ENCODE measurements at places on chromosomes 12 and 14.

DNA sequence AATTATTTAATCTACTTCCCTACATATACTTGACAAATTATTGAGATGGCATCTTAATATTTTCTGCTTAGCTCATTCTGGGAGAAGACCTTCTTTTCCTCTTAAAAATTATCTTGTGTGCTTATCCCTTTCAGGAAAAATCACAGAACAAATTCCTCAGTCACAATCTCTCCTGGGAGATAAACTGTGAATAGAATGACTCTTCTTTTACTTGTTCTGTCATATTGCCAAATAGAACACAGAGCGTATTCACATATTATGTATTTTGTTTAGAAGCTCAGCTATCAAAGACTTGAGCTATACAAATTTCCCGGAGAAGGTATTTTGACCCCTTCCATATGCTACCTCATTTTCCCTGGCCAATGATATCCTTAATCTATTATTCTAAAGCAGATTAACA lies 146.7 kb downstream of the TMEM117 start:
- no peak for DNase-seq

DNA sequence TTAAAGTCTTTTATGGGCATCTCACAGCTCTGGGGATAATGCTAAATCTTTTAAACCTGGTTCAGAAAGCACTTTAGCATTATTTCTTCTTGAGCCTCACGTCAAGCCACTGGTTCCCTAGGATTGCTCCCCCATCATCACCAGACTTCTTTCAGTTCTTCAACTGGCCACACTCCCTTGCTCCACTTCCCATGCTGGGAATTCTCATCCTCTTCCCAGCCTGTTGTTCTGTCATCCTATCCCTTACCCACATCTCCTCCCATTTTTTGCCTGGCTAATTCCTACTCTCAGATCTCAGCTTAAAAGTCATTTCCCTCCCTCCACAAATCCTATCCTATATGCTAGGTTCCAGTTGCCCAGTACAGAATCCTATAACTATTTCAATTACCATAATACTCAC lies 14.4 kb downstream of the FERMT2 start:
- no peak for DNase-seq

DNA sequence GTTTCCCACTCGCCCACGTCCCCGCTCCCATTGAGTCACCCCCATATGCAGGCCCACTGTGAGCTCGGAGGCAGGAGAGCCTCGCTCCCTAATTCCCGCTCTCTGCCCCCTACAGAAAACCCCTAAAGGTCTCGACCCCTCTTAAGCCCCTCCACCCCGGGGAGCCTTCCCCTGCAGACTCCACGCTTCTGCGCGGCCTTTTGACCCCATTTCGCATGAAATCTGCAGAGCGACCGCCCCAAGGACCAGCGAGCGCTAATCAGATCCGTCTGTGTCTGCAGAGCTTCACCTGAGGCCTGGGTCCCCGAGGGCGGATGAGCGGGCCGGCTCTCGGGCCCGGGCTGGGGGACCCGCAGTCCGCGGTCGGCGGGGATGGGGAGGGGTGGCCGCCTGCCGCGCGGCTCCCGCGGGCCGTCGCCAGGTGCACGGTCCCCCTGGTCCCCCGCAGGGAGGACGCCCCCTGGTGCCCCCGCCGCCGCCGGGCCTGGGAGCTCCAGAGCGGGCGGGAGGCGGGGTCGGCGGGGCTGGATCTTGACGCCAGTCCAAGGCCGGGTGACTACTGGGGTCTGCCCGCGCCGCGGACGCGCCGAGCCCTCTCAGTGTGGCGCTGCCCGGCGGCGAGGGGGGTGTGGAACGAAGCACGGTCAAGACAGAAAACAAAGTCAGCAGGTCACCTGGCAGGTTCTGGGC lies 10.1 kb downstream of the BMP4 start:
- no peak for DNase-seq

- DNase-seq = no peak
These were observed 41.9 kb downstream of the VDR start for GRCh38 chr12:47862881-47863280.

- no peak for DNase-seq
These were observed 18.5 kb downstream of the ANHX start for GRCh38 chr12:133217219-133217618.

- no peak for DNase-seq
These were observed 4.9 kb downstream of the PTGDR start for GRCh38 chr14:52272375-52272774.

DNA sequence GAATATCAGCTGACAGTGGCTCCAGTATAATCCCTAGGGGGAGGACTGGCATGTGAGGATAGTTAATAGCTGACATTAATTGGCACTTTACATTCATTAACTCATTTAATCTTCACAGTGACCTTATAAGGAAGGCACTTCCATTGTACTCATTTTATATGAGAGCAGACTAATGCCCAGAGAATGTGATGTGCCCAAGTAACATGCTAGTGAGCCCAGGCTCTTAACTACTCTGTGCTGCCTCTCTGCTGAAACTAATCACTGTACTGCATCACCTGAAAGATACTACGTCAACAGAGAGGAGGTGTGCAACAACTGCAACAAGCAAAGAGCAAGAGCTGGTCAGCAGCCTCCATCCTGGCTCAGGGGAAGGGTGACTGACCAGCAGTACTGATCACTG lies 40.1 kb downstream of the GALNT4 start:
- no peak for DNase-seq

DNA sequence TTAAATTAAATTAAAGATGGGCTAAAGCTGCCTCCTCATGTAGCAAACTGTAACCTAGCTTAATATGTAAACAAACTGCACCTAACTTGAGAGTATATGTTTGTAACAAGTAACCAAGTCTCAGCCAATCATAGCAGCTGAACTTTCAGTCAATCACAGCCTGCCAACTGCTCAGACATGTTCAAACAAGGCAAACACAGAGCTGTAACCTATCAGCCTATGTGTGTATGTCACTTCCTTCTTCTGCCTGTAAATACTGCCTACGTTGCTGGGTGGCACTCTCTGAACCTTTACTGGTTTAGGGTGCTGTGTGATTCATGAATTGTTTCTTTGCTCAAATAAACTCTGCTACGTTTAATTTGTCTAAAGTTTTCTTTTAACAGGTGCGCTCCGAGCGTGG lies 2.9 kb downstream of the SERPINA6 start:
- no peak for DNase-seq

DNA sequence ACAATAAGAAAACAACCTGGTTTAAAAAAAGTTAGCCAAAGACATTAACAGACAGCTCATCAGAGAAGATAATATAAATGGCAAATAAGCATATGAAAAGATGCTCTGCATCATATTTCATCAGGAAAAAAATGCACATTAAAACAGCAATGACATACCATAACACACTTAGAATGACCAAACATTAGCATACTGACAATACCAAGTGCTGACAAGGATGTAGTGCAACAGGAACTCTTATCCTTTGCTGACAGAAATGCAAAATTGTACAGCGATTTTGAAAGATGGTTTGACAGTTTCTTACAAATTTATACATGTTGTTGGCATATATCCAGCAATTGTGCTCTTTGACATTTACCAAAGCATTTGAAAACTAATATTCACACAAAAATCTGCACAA lies 573.0 kb downstream of the FSCB start:
- DNase-seq = no peak

- no peak for DNase-seq
These were observed 136.5 kb upstream of the MYL2 start for GRCh38 chr12:111056618-111057521.

- DNase-seq = no peak
These were observed 5.6 kb upstream of the JAG2 start for GRCh38 chr14:105173901-105174894.

GRCh38 chr12:28771968-28772367 lies 377.1 kb upstream of the FAR2 start:
- no peak for DNase-seq

GRCh38 chr12:14514154-14514842 lies 53.4 kb downstream of the PLBD1 start:
- DNase-seq = no peak

- no peak for DNase-seq
These were observed 64.7 kb downstream of the GPR65 start for GRCh38 chr14:88069677-88070076.

- no peak for DNase-seq
These were observed 1337.4 kb downstream of the FSCB start for GRCh38 chr14:43169722-43170121.

DNA sequence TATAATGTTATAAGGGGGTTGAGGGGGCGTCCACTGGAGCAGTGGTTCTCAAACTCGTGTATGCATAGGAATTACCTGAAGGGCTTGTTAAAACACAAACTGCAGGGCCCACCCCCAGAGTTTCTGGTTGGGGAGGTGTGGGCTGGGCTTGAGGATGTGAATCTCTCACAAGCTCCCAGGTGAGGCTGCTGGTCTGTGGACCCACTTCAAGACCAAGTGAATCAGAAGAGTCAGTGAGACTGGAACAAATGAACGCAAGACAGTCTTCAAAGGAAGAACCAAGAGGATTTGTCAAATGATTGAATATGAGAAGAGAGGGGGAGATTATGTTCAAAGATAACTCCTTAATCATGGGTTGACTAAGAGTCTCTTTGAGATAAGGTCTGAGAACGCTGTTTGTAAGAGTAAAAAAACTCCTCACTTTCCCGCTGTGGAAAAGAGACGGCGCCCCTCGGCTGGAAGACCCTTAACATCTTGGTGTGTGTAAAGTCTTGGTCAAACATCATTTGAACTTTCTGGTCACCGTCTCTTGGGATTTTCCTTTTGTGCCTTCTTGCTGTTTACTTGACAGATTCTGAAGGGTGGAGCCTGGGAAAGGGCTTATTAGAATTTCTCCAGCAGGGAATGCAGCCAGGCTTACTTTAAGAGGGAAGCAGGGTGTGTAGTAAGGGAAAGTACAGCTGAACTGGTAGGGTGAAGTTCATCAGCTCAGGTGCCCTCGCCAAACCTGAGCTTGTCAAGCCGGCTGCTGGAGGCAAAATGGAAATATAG lies 5.3 kb upstream of the FOXN3 start:
- no peak for DNase-seq

GRCh38 chr12:76074701-76075336 lies 9.7 kb downstream of the NAP1L1 start:
- no peak for DNase-seq

DNA sequence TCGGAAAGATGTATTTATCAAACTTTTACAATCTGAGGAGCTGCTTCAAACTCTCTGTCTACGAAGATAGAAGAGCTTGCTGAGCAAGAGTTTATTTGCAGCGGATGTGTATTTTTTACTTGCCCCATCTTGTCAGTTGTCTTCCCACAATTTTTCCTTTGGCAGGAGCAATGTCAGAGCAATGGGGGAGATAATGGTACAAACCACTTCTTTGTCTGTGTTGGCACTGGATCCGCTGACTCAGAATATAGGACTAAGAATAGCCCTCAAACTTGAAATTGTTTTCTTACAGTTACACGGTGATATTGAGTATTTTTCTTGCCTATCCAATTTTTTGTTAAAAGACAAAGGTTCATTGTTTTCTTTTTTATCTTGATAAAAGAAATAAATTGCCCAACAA lies 27.6 kb downstream of the HELB start:
- no peak for DNase-seq

- DNase-seq = peak; percentile 56
These were observed 5.5 kb upstream of the CELA1 start for GRCh38 chr12:51351913-51352532.

DNA sequence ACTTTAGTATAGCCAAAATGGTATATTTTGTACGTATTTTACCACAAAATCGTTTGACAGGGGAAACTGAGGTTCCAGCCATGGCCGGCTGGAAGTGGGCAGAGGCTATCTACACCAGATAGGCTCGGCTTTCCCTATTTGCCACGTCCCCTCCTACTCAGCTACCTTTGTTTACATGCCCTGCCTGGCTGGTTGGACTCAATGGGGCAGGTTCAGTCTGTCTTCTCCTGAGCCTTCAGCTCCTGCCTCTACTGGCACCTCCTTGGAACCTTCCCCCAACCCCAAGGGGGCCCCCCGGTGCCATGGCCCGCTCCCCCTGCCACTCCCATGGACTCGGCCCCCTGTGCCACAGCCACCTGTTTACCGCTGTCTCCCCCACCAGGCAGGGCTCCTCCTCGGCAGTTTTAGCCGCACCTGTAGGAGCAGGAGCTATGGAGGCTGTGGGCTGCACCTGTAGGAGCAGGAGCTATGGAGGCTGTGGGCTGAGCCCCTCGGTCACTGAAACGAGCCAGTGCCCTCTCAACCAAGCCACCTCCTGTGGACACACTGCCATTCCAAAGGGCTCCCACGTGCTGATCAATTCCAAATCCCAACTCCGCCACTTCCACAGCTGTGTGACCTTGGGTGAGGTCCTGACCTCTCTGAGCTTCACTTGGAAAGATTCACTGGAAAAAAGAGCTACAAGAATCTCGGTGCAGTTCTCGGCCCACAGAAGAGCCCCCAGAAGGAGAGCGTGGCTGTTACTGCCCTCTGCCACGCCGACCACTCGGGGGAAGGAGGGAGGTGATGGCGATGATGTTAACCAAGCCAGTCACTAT lies 62.2 kb downstream of the NCOR2 start:
- no peak for DNase-seq

DNA sequence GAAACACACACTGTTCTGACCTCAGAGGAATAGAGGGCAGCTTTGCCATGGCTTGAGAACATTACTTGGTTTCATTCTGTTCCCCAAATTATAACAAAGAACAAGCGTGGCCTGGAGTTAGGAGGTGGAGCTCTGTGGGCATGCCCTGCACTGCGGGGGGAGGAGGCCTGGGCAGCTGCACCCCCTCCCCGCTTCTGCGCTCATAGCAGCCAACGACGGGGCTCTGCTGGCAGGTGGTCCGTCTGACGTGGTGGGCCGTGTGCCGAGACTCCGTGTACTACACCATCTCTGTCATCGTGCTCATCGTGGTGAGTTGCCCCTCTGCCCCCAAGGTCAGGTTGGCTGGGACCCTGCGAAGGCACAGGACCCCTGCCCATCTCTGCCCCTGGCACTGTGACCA lies 70.4 kb upstream of the RIN3 start:
- DNase-seq = no peak

DNA sequence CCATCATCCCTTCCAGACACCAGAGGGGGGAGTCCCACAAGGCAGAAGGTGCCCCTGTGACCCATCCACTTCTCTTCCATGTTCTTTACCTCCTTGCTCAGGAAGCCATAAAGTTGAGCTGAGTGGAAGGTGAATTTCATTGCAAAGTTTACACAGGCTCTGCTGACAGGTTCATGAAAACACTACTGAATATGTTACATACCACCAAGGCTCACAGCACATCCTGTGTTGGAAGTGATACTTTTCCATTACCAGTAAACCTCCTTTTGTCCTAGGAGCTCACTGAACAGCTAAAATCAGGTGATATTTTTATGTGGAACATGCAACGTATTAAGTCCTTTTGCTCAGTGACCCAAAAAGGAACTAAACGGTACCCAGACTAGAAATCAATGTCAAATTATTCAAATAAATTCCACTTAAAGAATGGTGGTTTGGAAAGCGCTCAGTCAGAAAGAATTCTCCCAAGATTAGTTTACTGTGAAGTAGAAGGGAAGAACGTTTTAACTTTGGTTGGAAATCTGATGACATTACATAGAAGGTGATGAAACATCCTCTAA lies 196.2 kb upstream of the NUDT4 start:
- no peak for DNase-seq

GRCh38 chr12:45725631-45726602 lies 3.6 kb upstream of the ARID2 start:
- peak; percentile 14 for DNase-seq

- no peak for DNase-seq
These were observed 15.8 kb downstream of the RGS6 start for GRCh38 chr14:71947947-71948500.
